ENCODE measurements at places on chromosomes 3 and 15.
A peak's percentile ranks its signal among the peaks of the same experiment; 100 is the strongest.

- peak; percentile 16 for DNase-seq
Measured at GRCh38 chr3:24683090-24683489, 188.4 kb upstream of the THRB start.

DNA sequence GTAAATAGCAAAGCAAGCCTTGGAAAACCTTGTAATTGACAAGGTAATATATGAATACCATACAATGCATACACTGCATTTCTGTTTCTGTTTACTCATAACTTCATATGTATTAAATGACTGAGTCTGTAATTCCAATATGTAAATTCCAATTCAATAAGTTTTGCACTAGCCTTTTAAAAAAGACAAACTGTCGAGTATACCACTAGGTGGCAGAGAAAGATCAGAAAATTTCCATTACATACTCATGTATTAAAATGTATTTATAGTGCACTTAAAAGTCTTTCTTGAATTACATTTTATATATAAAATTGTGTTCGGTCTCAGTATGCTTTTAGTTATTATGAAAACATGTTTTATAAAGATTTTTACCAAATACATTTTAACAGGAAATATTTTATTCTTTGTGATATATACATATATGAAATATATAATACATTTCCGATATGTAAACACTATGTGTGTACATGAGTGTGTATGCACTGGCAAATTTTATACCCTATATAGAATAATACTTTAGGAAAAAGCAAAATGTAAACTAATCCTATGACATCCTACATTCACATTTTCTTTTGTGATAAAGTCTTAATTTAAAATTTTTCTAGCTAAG lies 216.8 kb downstream of the VGLL3 start:
- no peak for DNase-seq

DNA sequence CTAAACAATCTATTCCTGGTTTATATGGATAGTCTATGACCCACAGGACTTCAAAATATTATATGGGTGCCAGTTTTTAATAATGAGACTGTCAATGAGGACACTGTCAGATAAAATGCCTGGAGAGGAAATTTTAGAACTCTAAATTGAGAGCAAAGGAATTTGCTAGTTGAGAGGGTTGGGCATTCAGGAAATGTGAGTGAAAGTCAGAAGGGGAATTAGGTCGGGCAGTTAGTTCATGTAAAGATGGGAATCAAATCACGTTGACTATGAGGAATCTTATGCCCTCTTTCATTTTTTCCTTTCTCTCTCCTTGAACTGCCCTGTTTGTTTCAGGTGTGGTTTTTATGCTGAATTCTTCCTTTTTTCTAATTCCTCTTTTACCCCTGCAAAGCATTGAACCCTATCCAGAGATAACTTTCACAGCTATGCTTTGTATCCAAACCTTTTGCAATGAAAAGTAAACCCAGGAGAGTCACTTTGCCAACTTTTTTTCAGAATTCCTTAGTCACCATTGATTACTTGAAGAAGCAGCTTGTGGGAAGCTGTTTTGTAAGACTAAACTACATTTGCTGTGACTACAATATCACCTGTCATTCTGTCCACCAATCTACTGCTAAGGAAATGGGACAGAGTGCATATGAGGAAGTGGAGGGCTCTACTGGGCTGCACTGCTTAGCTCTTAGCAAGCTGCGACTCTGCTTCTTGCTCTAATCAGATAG lies 27.8 kb downstream of the CHP1 start:
- no peak for DNase-seq

DNA sequence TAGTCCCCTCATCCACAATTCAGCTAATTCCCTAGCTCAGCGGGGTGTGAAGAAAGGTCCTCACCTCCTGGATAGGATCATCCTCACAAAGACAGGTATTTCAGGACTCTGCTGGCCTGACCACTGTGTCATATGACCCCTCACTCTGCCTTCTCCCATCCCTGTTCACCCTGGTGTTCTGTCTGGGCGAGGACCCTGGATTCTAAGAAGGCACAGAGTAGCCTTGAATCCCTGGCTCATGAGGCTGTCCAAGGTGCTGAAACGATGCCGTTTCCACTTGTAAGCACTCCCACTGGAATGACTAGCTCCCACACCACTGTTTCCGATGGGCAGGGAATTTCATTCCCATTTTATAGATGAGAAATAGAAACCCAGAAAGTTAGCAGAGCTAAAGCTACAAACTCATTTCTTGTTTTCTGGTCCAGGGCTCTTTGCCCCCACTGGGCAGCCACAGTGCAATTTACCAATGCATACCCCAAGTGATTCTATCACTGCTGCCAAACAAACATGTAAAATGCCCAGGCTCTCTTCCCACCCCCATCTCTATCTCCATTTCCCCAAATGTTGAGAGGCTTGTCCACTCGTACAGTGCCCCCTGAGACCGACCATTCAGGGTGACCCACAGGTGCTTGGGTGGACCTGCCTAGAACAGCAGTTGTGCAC lies 83.2 kb downstream of the RAB11A start:
- peak; percentile 59 for DNase-seq

- peak; percentile 33 for DNase-seq
Measured at GRCh38 chr3:134212967-134213665, 37.5 kb downstream of the RYK start.

GRCh38 chr3:31307131-31307785 lies 225.5 kb upstream of the STT3B start:
- DNase-seq, result no peak

DNA sequence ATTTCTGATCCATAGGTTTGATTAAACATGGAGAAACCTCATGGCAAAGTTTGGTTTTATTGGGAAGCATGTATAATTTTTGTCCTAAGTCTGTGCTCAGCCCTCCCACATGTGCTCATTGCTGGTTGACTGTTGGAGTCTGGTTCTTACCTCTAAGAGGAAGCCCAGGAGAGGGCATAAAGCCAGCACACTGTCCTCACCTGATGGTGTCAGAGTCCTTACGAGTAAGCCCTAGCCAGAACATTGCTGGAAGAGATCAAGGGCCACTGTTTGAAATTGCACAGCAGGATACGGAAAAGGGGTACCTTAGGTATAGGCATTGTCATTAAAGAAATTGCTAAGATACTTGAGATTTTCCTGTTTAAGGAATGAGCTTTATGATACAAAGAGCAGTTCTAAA lies 21.3 kb downstream of the MLH1 start:
- no peak for DNase-seq

DNA sequence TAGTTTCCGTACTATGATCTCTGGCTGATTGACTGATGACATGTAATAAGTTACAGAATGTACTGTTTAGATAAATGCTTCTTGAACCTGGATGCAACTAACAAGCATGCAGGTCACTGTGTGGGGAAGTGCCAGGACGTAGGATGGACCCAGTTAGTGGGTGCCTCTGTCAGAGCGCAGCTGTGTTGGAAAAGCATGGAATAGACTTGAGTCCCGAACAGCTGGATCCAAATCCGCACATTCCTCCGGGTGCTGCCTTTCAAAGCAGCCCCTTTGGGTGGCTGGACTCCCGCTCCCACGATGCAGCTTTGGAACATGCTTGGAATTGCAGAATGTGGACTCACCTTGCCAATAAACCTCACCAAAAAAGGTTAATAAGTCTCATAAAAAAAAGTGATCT lies 35.5 kb upstream of the ALDH1A3 start:
- no peak for DNase-seq

GRCh38 chr3:70970171-70970570 lies 613.4 kb downstream of the FOXP1 start:
- no peak for DNase-seq

- no peak for DNase-seq
Measured at GRCh38 chr15:89346516-89347231, 12.1 kb upstream of the POLG start.

GRCh38 chr3:158769952-158770740 lies 31.7 kb upstream of the MFSD1 start:
- DNase-seq, result no peak

DNA sequence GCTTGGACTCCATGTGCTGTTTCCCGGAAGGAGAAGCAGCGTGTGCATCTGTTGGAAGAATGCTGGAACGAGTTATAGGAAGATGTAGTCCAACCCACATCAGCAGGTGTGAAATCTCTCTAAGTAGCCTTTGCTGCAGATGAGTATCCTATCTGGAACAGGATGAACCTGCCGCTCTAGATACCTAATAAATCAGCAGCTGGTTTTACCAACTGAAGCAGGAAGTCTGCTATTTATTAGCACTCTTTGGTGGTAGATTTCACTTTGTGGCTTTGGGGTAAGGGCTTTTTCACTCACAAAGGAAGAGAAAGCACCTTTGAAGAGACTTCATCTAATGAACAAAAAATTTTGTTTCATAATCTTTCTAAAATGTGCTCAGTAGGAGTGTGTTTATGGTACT lies 66.4 kb downstream of the DCUN1D1 start:
- DNase-seq, result no peak

DNA sequence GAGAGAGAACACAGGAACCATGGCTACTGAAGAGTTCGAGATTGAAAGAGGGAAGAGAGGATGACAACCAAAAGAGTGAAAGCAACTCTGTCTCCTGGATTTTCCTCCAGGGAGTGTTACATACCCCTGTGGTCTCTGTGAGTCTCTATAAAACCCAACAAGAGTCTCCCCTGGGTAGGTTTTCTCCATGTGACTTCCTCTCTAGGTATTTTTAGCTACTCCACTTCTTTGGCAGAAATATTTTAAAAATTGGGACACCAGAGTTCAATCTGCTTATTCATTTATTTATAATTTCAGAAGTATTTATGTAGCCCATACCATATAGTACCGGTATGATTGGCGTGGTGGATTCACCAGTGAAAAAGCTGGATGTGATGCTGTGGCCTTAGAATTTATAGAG lies 671.7 kb upstream of the NR2F2 start:
- DNase-seq, result no peak

- DNase-seq, result no peak
Measured at GRCh38 chr3:64260431-64260830, 35.2 kb upstream of the PRICKLE2 start.

DNA sequence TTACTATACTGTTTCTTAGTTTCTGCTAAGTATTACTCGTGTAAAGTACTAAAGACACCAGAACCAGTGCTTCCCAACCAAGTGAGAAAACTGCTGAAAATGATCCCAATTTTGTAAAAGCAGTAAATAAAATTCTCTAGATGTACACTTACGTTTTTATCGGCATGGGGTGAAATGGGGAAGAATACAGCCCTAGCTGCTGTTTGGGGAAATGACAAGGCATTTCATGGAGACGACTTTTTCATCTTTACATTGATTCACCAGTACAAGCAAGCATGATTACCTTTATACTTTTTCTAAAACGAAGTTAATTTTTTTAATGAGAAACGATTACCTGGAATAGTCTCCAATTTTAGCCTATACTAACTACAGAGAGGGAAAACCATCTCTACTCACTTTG lies 1.4 kb downstream of the PSMD6 start:
- peak; percentile 20 for DNase-seq

DNA sequence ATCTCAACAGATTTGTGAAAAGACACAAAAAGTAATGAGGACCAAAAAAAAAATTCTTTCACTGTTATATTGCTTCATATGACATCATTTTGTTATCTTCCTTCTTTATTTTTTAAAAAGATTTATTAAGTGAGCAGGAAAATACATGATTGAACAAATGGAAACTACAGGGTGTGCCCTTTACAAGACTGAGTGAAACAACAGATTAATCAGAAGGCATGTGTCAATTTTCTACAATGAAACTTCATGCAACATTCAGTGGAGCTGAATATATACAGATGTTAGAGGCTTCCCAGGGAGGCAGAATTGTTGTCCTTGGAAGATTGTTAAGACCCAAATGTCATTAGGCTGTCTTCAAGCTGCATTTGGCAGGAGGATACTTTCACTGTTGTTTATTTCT lies 28.4 kb upstream of the SLC2A2 start:
- DNase-seq, result no peak

DNA sequence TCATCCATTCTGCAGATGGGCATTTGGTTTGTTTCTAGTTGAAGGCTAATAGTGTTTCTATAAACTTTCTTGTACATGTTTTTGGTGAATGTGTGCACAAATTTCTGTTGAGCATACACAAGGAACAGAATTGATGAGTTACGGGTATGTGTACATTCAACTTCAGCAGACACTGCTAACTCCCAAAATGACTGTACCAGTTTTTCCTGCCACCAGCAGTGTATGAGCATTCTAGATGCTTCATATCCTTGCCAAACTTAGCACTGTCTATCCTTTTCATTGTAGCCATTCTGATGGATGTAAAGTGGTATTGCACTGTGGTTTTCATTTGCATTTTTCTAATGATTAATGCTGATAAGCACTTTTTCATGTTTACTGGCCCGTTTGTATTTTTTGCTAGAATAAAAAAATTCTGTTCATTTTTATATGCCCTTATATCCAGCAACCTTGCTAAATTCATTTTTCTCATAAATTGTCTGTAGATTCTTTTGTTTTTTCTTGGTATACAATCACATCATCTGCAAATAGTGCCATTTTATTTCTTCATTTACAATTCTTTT lies 110.2 kb downstream of the ATP1B3 start:
- DNase-seq, result no peak

DNA sequence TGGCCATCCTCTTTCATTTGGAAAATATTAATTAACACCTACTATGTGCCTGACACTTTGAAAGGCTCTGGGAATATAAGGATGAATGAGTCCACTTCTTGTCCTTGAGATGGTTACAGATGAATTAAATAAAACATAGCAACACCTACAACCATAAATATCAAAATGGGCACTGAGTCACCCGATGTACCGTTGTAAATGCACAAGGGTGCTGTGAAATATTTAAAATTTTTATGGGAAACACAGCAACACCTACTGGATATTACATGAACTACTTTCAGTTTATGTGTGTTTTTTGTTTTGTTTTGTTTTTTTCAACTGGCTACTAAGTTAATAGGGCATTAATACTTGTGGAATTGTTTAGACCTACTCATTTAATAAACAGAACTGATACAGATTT lies 239.0 kb upstream of the NAALADL2 start:
- no peak for DNase-seq

GRCh38 chr3:34008191-34008590 lies 209.8 kb downstream of the PDCD6IP start:
- DNase-seq, result no peak

DNA sequence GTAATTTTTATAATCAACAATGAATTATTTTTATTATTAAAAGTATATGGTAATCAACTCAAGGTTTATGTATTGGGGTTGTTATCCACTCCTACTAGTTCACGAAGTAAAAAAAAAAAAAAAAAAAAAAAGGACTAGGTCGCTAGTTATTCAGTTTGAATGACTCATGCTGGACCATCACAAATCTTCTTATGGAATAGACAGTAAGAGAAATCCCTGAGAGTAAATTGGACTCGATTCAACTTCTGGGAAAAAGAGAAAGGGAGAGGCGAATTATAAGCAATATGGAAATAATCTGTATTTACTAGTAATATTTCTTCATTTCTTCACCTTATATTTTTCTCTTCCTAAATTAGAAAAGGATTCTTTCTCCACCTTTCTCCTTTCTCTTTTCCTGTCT lies 2.0 kb downstream of the MYEF2 start:
- no peak for DNase-seq

GRCh38 chr3:178562947-178563232 lies 26.7 kb downstream of the KCNMB2 start:
- no peak for DNase-seq
